SJSA1 (cell line): ENCODE measurements at places on chromosomes 11 and 22.

GRCh38 chr11:64510759-64511158 is 80.3 kb upstream of the SLC22A12 start:
- no peak for DNase-seq

- no peak for DNase-seq
Measured at GRCh38 chr11:68865241-68865640, 23.5 kb upstream of the CPT1A start.

DNA sequence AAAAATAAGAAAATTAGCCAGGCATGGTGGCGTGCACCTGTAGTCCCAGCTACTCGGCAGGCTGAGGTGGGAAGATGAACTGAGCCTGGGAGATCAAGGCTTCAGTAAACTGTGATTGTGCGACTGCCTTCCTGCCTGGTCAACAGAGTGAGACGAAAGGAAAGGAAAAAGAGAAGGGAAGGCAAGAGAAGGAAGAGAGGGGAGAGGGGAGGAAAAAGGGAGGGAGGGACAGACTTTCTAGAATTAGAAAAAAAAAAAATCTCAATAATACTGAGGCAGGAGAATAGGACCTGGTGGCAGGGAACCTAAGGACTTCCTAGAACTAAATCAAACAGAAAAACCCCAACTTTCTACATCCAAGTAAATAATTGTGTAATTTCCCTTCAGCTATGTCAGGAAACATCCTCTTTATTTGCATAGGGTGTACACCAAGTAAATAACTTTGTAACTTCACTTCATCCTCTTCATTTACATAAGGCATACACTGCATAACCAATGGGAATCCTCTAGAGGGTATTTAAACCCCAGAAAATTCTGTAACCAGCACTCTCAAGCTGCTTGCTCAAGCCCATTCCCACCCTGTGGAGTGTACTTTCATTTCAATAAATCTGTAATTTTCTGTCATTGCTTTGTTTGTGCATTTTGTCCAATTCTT is 8.7 kb downstream of the SBF2 start:
- no peak for DNase-seq

GRCh38 chr11:68025047-68025446 is 5.4 kb upstream of the NDUFS8 start:
- DNase-seq: no peak
